ENCODE measurements at places on chromosomes 7 and 10.

DNA sequence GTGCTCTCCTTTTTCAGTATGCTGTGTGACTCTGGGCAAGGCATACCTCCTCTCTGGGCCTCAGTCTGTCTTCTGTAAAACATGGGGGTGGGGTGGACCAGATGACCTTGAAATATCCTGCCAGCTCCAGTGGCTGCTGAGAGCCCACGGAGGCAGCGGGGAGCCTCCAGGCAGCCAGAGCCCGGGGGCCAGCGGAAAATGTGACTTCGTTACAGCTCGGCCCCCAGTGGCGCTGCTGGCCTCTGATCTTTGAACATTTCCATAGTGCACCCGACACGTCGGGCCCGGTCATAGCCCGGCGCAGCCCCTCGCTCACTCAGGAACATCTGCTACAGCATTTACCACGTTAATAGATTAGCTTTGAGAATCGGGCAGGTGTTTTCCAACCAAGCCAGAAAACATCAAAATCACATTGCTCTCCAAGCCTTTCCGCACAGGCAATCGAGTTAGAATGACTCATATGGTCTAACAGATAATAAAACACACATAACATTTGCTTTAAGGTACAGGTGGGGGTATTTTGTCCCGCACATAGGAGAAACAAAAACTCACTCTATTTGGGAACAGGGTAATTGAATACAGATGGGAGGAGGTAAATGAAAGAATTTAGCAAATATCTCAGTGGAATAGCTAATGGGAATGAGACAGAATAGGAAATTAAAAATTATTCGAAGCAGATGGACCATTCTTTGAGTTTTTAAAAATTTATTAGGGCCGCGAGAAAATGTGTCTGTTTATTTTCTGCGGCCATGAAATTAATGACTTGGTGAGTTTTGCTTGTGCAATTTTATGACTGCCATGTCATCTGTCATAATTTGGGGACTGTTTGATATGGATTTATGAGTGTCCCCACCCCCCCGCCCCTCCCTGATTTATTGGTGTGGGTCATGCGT is 26.3 kb upstream of the COMTD1 start:
- H3K36me3 ChIP-seq = no peaks in the 10 kb centered on the region
- no peaks in the 10 kb centered on the region for H3K4me1 ChIP-seq
- no peak overlapping the region for H3K4me3 ChIP-seq
- H3K27me3 ChIP-seq = no peaks in the 10 kb centered on the region

DNA sequence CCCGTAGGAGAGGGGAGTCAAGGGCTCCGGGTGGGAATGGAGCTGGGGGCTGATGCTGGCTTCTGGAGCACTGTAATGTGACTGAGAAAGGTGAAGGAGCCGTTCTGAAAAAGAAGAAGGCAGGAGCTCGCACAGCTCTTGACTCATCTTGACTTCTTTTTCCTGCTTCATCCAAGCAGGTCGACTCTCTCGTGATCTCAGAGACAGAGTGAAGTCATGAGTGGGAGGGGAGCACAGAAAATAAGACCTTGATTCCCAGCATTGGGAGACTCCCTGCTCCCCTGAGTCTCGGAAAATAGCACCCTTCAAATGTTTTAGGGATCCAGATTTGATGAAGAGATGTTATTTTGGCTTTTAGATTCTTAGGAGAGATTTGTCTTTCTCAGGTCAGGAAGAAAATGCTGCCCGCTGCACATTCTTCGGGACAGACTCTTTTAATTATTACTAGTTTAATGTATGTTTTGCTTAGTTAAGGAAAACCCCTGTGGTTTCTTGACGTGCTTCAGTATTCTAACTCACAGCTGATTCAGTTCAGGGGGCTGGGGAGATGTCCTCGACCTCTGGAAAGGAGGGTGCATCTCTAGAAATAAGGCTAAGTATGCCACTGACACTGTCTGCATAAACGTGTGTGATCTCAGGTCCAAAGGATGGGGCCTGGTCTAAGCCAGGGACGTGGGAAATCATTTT is 34.1 kb downstream of the EGFR start:
- H3K27ac ChIP-seq = peak overlapping the region; percentile 63
- no peaks in the 10 kb centered on the region for H3K27me3 ChIP-seq
- no peak overlapping the region for H3K4me3 ChIP-seq
- DNase-seq = no peak

DNA sequence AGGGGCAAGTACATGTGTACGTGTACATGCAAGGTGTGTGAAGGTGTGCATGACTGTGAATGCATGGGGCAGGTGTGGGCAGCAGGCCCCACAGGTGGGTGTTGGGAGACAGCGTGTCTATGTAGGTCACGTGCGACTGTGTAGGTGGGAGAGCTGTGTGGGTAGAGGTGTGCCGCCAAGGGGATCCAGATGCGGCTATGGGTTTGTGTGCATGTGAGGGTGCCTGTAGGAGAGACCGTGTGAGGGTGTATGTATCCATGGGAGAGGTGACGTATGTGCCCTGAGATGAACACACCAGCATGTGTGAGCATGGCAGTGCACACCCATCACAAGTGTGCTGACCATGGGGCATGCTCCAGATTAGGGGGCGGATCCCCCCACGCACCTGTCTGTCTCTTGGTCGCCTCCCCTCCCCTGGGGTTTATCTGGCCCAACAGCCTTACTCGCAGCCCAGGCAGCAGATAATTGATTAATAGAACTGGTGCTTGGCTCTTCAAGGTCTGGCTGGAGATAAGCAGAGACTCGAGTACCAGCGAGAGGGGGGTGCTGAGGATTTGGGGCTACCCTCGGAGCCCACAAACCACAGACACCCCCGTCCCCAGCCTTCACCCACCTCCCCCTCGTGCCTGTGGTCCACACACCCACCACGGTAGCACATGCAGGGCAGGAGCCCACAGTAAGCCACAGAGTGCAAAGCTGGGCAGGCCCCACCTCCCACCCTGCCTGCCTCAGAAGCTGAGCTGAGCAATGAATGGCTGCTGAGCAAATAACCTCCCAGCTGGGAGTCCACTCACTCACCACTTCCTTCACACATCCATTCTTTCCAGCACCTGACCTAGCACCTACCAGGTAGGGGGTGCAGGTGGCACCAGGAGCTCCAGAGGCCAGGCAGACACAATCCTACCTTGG is 41.4 kb upstream of the ZMIZ1 start:
- no peaks in the 10 kb centered on the region for H3K36me3 ChIP-seq
- no peak overlapping the region for H3K27ac ChIP-seq
- DNase-seq = no peak
- H3K4me1 ChIP-seq = no peaks in the 10 kb centered on the region
- no peaks in the 10 kb centered on the region for H3K27me3 ChIP-seq

DNA sequence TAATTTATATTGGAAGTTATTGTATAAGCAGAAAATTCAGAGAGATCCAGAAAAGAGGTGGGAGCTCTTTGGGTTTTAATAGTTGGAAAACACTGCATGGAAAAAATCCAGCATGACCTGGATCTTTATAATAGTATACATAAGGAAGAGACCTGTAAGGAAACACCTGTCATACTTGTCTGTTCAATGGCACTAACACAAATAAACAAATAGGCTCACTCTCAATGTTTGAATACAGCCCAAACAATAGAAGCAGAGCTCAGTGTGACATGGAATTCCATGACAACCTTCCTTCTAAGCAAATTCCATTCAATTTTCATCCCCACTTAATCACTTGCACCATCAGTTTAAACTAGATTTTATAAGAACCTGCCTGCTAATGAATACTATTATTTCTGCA is 31.7 kb downstream of the CISD1 start:
- no peaks in the 10 kb centered on the region for H3K4me1 ChIP-seq
- H3K36me3 ChIP-seq = no peaks in the 10 kb centered on the region
- DNase-seq = no peak
- H3K27ac ChIP-seq = no peak overlapping the region
- H3K27me3 ChIP-seq = no peaks in the 10 kb centered on the region

- no peak overlapping the region for H3K4me3 ChIP-seq
- no peaks in the 10 kb centered on the region for H3K36me3 ChIP-seq
- no peak overlapping the region for H3K27ac ChIP-seq
- no peaks in the 10 kb centered on the region for H3K4me1 ChIP-seq
Observed at GRCh38 chr7:72183835-72184234, 228.3 kb downstream of the CALN1 start.

DNA sequence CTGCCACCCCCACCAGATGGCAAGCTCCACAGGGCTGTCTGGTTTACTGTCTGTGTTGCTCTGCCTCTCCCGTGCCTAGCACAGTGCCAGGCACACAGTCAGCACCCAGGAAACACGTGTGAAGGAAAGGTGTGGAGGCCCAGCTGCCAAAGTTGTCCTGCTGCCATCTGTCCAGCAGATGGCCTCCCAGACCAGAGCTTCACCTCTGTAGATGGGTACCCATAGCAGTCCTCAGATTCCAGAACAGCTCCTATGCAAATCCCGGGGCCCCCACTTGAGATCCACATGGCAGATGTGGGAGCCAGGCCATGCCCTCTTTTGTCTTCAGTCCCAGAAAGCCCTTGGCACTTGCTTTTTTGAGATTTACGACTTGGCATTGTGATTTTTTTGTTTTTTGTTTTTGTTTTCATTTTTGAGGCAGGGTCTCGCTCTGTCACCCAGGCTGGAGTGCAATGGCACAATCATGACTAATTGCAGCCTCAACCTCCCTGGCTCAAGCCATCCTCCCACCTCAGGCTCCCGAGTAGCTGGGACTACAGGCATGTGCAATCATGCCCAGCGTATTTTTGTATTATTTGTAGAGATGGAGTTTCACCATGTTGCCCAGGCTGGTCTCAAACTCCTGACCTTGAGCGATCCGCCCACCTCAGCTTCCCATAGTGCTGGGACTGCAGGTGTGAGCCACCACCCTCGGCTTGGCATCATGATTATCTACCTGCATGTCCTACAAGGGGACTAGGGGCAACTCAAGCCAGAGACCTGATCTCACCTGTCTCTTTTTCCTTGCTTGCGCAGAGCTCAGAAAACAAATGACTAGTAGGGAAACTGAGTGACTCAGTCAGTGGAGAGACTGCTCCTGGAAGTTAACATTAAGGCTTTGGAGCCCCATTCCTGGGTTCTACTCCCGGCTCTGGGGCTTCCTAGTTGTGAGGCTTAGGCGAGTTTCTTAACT is 16.9 kb upstream of the PALD1 start:
- no peaks in the 10 kb centered on the region for H3K4me1 ChIP-seq
- no peaks in the 10 kb centered on the region for H3K36me3 ChIP-seq
- no peaks in the 10 kb centered on the region for H3K27me3 ChIP-seq
- peak; percentile 20 for DNase-seq
- no peak overlapping the region for H3K27ac ChIP-seq
- H3K4me3 ChIP-seq = no peak overlapping the region

GRCh38 chr10:121069061-121069850 is 218.1 kb downstream of the WDR11 start:
- peaks cover 4% of the 10 kb centered on the region for H3K4me1 ChIP-seq
- H3K36me3 ChIP-seq = no peaks in the 10 kb centered on the region
- no peak overlapping the region for H3K4me3 ChIP-seq
- no peak overlapping the region for H3K27ac ChIP-seq
- DNase-seq = no peak
- H3K27me3 ChIP-seq = no peaks in the 10 kb centered on the region

DNA sequence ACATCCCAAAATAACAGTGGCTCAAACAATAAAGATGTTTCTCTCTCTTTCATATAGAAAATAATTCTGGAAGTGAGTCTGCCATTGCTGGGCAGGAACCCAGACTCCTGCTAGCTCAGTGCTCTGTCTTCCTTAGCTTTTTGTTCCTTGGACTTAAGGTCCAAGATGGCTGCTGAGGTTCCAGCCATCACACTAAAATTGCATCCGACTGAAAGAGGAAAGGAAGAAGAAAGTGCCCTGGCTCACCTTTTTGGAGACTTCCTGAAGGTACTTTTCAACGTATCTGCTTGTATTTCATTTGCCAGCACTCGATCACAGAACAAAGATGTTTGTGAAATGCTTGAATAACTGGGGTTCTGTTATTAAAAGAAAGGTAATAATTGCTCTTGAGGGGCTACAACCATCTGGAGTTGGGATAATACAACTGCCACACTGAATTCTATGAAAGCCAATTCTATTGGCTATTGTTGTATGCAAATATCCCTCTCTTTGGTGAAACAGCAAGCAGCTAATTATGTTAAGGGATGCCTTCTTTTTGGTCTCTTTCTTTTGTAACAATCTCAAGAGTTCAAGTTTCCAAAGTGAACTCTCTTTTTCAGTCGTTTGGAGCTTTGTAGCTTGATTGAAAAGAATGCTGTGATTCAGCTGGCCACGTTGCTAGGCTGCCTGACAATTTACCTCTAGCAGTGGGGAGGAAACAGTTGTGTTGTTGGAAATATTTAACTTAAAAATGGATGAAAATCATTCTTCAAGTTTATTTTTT is 83.9 kb downstream of the BAMBI start:
- peaks cover 1% of the 10 kb centered on the region for H3K27me3 ChIP-seq
- no peaks in the 10 kb centered on the region for H3K4me1 ChIP-seq

- DNase-seq = no peak
- H3K36me3 ChIP-seq = no peaks in the 10 kb centered on the region
- H3K4me1 ChIP-seq = no peaks in the 10 kb centered on the region
- H3K27ac ChIP-seq = no peak overlapping the region
- H3K27me3 ChIP-seq = no peaks in the 10 kb centered on the region
Observed at GRCh38 chr7:114973147-114973546, 51.3 kb downstream of the MDFIC start.

DNA sequence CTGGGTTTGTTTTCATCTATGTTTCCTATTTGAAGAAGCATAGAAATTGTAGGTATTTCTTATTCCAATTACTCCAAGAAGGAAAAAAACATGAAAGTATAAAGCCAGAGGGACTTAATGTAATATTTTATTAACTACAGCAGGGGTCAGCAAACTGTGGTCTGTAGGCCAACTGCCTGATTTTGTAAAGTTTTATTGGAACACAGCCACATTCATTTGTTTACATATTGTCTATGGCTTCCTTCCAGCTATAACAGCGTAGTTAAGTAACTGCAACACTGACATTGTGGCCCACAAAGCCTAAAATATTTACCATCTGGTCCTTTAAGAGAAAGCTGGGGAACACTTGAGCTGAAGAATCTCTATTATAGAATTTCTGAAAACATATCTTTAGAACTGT is 306.2 kb downstream of the BICC1 start:
- H3K4me3 ChIP-seq = no peak overlapping the region
- no peak overlapping the region for H3K27ac ChIP-seq
- DNase-seq = no peak
- no peaks in the 10 kb centered on the region for H3K4me1 ChIP-seq

DNA sequence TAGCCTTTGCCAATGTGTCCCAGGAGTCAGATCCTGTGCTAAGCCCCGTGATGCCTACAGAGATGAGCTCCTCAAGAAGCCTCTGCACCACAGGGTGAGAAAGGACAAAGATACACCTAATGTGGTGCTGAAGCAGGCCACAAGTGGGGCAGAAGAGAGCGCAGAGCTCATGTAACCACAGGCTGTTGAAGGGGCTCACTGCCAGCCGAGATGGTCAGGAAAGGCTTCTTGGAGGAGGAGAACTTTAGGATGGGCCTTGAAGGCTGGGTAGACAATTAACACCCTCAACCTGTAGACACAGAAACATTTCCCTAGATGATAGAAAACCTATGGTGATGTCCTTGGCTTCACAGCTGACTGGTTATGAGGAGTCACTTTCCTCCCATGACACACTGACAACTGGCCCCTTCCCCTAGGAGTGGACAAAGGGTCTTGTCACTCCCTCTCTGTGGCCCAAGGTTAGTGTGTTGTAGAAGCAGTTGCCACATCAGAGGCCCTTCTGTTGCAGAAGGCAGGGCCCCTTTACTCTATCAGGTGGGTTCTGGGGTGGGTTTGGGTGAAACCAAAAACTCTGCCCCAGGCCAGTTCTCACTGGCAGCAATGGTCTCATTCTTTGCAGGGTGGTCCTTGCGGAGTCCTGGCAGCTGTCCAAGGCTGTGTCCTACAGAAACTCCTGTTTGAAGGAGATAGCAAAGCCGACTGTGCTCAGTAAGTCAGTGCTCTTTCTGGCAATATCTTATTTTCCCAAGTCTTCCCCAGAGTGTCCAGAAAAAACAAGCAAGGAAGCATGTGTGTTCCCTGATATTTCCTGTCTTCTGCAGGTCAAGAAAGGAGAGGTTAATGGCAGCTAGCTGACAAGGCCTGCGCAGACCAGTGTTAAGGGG is 69.2 kb downstream of the MINDY4 start:
- DNase-seq = no peak
- H3K4me1 ChIP-seq = no peaks in the 10 kb centered on the region
- no peak overlapping the region for H3K4me3 ChIP-seq
- H3K27me3 ChIP-seq = no peaks in the 10 kb centered on the region
